ENCODE measurements at places on chromosomes 16 and 17.

- DNase-seq: no peak
Observed at GRCh38 chr17:40675905-40676304, 10.9 kb upstream of the KRT222 start.

GRCh38 chr16:28923231-28923587 is 1.8 kb downstream of the RABEP2 start:
- no peak for DNase-seq

DNA sequence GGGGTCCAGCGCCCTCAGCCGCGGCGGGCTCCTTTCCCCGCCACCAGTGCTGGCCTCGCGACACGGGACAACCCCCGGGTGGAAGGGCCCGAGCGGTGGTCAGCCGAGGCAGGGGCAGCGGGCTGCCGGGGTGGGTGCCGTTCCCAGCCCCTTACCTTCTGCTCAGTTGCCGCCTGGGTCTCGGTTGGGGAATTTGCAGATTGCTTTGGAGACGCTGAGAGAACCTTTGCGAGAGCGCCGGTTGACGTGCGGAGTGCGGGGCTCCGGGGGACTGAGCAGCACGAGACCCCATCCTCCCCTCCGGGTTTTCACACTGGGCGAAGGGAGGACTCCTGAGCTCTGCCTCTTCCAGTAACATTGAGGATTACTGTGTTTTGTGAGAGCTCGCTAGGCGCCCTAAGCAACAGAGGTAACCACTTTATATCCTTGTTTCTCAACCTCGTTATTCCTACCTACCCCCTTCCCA is 381 bp downstream of the CTNS start:
- DNase-seq: no peak

DNA sequence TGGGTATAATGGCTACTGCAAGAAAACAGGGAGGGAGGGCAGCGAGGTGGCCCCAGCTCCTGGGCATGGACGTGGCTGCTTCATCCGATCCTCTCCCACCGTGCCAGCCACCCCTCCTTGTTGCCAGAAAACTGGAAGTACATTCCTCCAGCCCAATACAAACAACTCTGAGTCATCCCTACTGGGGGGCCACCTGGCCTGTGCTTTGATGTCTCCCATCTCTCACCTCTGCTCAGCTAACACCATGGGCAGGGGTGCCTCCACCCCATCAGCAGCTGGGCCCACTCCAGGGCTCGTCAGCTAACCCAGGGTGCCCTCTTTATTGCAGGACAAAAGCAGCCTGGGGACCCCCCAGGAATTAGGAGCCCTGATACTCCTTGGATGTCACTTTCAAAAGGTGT is 2.0 kb downstream of the RHBDF2 start:
- no peak for DNase-seq

- DNase-seq: no peak
Observed at GRCh38 chr17:5304636-5305035, 22.6 kb downstream of the RABEP1 start.

GRCh38 chr17:44331249-44331760 is 6.7 kb upstream of the SLC25A39 start:
- DNase-seq: peak; percentile 33

DNA sequence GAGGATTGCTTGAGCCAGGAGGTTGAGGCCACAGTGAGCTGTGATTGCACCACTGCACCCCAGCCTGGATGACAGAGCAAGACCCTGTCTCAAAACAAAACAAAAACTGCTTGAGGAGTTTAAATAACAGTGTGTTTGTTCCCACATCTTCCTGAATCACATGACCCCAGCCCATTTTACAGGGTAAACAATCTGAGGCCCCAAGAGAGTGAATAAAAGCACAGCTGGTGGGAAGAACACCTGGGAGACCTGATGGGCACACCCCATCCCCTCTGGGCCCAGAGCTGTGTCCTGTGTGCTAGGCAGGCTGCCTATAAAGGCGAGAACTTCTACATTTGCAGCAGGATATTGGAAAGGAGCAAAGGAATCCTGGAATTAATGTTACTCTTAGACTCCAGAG is 69.6 kb downstream of the PLXDC1 start:
- DNase-seq: no peak
